T follicular helper cell (primary cell): ENCODE measurements at places on chromosomes 1 and 21.

GRCh38 chr1:191151321-191151807, 673.7 kb upstream of the BRINP3 start:
- no peak for DNase-seq

DNA sequence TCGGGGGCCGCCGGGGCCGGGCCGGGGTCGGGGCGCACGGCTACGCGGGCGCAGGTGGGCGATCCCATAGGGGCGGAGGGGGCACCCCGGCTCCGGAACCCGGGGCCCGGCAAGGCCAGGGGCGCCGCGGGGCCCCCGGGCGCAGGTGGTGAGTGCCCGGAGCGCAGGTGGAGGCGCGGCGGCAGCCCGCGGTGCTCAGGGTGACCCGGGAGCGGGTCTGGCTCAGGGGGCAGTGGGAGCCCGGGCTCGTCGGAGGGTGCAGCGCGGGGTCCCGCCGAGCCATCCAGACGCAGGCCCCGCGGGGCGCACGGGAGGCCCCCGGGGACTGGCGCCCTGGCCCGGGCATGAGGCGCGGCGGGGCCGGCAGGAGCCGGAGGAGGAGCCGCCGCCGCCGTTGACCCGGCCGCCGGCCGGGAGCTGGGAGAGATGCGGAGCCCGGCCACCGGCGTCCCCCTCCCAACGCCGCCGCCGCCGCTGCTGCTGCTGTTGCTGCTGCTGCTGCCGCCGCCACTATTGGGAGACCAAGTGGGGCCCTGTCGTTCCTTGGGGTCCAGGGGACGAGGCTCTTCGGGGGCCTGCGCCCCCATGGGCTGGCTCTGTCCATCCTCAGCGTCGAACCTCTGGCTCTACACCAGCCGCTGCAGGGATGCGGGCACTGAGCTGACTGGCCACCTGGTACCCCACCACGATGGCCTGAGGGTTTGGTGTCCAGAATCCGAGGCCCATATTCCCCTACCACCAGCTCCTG, 489 bp downstream of the CELSR2 start:
- no peak for DNase-seq

DNA sequence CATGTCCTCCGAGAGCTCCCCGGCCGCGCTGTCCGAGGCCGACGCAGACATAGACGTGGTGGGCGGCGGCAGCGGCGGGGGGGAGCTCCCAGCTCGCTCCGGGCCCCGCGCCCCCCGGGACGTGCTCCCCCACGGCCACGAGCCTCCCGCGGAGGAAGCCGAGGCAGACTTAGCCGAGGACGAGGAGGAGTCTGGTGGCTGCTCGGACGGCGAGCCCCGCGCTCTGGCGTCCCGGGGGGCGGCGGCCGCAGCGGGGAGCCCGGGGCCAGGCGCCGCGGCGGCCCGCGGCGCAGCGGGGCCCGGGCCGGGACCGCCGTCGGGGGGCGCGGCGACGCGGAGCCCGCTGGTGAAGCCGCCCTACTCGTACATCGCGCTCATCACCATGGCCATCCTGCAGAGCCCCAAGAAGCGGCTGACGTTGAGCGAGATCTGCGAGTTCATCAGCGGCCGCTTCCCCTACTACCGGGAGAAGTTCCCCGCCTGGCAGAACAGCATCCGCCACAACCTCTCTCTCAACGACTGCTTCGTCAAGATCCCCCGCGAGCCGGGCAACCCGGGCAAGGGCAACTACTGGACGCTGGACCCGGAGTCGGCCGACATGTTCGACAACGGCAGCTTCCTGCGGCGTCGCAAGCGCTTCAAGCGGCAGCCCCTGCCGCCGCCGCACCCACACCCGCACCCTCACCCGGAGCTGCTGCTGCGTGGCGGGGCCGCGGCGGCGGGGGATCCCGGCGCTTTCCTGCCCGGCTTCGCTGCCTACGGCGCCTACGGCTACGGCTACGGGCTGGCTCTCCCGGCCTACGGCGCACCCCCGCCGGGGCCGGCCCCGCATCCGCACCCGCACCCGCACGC, 547 bp downstream of the FOXD2 start:
- peak; percentile 26 for DNase-seq

- no peak for DNase-seq
Observed at GRCh38 chr1:60169206-60169605, 95.6 kb upstream of the C1orf87 start.

DNA sequence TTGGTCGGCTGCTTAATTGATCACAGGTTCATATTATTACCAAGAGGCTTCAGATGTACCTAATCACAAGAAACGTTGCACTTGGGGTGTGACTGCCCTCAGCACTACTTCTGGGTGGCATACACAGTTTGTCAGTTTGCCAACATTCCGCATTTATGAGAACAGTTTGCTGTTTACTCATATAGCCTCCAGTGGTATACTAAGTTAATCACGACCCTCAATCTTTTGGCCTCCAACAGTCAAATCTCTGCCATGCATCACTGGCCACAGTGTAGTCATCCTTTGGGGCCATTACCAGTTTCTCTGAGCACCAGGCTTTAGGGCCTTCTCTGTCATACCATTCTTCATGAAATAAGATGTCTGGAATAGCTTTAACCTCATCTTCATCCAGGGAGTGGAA, 62.8 kb upstream of the BCL9 start:
- DNase-seq, result no peak

GRCh38 chr1:43526002-43526401, 4.7 kb upstream of the PTPRF start:
- DNase-seq, result no peak

DNA sequence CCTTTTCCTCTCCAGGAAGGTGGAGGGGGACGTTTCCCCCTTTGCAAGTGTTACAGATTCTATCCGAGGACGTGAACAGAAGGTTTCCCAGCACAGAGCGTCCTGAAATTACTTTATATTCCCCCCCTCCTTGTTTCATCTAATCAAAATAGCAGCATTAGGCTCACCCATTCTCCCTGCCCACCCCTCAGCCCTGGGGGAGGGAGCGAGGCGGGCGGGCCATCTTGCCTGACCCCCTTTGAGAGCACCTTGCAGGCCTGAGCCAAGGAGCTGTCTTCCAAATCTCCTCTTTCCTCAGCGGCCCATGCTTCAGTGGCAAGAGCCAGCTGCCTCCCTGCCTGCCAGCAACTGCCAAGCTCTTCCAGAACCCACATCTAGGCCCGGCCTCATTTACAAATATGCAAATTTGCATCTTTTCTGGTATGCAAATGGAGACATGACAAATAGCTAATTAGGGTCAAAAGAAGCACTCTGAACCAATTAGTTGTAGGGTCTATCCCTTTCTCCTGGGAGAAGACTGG, 69.1 kb upstream of the POU3F1 start:
- no peak for DNase-seq

GRCh38 chr21:42962380-42963007, 11.9 kb upstream of the PKNOX1 start:
- no peak for DNase-seq

- DNase-seq, result no peak
Observed at GRCh38 chr1:66460776-66461175, 73.2 kb upstream of the SGIP1 start.

DNA sequence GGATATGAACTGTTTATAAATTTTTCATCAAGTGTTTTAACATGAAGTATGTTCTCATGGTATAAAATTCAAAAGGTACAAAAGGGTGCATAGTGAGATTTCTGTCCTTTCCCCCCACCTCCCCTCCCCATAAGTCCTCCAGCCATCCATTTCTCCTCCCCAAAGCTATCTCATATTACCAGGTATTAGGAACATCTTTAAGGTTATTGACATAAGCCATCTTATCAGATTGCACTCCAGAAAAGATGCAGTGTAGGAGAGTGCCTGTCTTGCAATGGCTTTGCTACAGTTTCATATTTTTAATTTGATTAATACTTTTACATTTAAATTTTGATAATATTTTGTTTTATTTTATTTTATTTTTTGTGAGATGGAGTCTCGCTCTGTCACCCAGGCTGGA, 13.5 kb upstream of the HPCAL4 start:
- no peak for DNase-seq

GRCh38 chr1:26234644-26235370, 807 bp downstream of the CEP85 start:
- no peak for DNase-seq

GRCh38 chr1:164774819-164775654, 216.1 kb downstream of the PBX1 start:
- DNase-seq, result no peak

GRCh38 chr1:212485571-212485912, 52.8 kb downstream of the NENF start:
- DNase-seq, result no peak

DNA sequence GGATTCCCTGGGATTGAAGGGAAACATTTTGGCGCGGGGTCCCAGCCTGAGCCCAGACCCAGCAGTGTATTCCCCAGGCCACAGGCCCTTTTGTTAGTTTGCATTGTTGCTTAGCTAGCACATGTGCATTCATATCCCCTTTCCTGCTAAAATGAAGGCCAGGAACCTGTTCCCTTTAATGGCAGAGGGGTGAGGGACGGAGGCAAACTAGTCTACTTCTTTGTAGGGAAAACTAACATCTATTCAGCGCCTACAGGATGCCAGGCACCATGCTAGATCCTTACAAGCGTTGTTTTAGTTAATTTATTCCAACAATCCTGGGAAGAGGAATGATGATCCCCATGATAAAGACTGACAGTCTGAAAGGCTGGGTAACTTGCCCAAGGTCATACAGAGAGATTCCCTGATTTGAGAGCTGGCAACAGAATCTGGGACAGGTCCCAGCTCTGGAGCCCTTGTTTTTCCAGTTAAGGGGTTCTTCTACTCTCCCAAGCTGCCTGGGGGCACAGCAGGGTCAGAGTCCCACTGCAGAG, 595 bp upstream of the E2F2 start:
- DNase-seq, result no peak

DNA sequence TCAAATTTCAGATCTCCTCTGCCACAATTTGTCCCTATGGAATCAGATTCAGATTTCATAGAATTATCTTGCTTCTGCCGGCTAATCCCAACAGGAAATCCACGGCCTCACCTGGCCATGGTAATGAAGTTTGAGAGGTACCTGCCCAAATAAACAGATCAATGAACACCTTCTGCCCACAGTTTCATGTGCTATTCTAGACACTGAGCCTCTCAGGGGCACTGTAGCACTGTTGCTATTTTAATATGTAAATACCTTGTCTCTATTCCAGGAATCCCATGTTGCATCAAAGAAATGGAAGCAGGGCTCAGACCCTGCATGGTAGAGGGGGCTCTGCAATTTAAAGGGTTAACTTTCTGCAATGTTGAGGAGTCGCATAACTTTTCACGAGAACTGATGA, 593.1 kb downstream of the PTBP2 start:
- no peak for DNase-seq

GRCh38 chr1:116725798-116726197, 28.4 kb upstream of the CD2 start:
- no peak for DNase-seq

- no peak for DNase-seq
Observed at GRCh38 chr1:219294251-219294650, 120.6 kb downstream of the LYPLAL1 start.

- DNase-seq, result no peak
Observed at GRCh38 chr1:28893403-28894102, 20.8 kb upstream of the EPB41 start.

- no peak for DNase-seq
Observed at GRCh38 chr1:235450433-235450832, 53.8 kb downstream of the B3GALNT2 start.

DNA sequence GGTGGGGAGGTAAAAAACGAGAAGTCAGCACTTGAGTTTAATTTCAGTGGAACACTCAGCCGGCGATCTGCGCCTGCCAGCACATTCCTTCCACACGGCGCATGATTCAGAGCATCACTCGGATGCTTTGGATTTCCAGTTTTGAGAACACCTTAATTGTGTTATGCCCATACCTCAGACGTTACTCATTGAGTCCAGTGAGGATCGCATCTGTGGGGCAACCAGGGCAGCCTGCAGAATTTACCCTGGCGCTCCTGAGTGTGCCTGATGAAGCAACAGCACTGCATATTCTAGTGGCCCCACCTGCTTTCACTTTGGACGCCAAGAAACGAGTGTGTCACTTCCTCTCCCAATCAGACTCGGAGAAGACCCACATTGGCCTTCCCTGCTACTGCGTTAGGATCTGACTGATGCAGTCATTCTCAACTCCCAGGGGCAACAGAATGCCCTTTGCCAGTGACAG, 19.9 kb downstream of the FAM89A start:
- no peak for DNase-seq

- DNase-seq, result no peak
Observed at GRCh38 chr1:116559304-116559761, 11.5 kb downstream of the CD58 start.
